ENCODE measurements at places on chromosomes 4 and X.

DNA sequence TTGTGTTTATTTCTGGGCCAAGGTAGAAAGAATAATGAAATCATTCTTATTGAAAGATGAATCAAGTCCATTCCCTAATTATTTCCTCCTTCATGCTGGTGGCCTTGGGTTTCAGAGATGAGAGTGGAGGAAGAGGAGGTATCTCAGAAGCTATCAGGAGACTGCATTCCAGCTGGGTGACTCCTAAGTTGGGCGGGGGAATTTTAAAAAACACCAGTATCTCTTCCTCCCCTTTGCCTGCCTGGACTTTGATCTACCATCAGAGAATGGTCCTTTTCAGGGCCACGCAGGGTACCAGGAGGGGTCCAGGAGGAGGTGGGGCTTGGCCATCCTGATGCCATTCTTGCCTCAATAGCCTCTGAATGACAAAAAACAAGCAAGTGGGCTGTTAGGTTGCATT lies 104.4 kb downstream of the ASMT start:
- no peak for DNase-seq

- DNase-seq = no peak
Measured at GRCh38 chr4:45621971-45622370, 501.9 kb downstream of the GABRG1 start.

- DNase-seq = no peak
Measured at GRCh38 chrX:46125111-46125510, 420.1 kb downstream of the ZNF674 start.

GRCh38 chrX:149711545-149712236 lies at the start of gene MAGEA11:
Gene MAGEA11, plus strand, starts transcription at chrX:149712060. Its CDS starts 1,100 bp downstream, at chrX:149713160.
- no peak for DNase-seq

GRCh38 chr4:28799696-28800095 lies 1920.5 kb upstream of the PCDH7 start:
- no peak for DNase-seq

GRCh38 chr4:7710576-7711306 lies 228.9 kb downstream of the AFAP1 start:
- DNase-seq = no peak

- DNase-seq = no peak
Measured at GRCh38 chr4:122662701-122663100, 41.8 kb upstream of the IL21 start.

DNA sequence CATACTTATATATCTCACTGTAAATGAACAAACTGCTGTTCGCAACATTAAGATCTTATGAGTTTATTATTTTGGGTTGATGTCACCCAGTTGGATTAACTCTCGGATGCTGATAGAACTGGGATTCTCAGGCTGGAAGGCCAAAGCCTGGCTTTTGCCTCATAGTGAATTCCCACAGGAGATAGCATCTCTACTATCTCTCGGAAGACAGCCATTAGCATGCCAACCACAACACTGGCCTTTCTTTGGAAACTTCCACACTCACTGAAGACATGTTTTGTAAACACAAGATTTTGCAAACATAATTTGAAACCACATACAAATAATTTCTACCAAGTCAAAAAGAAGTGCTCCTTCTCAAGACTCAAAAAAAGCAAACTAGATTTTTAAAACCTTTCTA lies 4.5 kb upstream of the ATP6AP2 start:
- no peak for DNase-seq

DNA sequence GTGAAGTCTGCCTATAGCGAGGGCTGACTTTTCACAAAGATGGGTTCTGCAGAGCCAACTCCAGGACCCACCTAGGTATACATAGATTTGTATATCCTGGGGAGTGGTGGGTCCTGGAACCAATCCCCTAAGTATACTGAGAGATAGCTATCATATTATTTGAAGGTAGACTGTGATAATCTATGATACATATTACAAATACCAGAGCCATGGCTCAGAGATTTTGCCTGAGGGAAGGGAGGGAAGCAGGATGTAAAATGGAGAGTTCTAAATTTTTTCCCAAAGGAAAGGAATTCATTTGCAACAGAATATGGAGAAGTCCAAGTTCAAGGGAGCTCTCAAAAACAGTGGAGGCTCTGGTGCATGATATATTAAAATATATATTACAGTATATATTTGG lies 7.2 kb downstream of the TCEAL3 start:
- DNase-seq = no peak

GRCh38 chrX:11908371-11908770 lies 150.3 kb downstream of the MSL3 start:
- DNase-seq = peak; percentile 15

- DNase-seq = no peak
Measured at GRCh38 chr4:185817403-185817818, 5.4 kb upstream of the SORBS2 start.

DNA sequence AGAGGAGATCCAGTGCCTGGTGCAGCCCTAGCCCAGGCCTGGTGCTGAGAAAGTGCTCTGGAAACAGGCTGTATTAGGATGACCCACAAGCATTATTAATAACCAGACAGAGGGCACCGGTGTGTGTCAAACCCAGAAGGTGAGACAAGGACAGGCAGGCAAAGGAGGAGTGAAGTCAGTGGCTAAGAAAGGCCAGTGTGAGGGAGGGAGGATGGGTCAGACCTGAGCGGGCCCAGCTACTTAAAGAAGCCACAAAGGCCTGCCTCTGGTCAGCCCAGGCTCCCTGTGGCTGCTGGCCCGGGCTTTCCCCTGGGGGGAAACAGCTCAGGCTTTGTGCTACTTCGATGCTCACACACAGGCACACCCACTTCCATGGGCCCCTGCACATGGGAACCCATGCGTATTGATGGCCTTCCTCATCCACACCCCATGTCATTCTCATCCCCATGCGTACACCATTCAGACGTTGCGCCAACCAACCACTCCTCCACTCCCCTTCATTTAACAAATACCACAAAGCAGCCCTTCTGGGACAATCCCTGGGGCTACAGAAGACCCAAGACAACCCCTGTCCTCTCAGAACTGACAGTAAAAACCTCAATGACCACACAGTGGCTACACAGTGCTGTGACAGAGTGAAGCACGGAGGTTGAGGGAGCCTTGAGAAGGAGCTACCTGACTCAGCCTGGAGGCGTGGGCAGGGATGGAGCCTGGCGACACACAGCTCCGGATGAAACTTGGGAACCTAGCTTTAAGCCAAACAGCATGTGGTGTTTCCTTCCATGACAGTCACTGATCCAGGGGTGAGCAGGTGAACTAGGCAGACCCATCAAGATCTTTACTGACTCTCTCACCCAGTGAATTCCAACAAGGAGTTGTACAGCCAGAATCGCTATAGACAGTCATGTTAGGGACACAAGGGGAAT lies 24.9 kb upstream of the MTM1 start:
- no peak for DNase-seq

GRCh38 chrX:148161701-148162100 lies 180.6 kb downstream of the FMR1NB start:
- DNase-seq = no peak

- DNase-seq = no peak
Measured at GRCh38 chr4:7295197-7295910, 103.0 kb downstream of the SORCS2 start.

DNA sequence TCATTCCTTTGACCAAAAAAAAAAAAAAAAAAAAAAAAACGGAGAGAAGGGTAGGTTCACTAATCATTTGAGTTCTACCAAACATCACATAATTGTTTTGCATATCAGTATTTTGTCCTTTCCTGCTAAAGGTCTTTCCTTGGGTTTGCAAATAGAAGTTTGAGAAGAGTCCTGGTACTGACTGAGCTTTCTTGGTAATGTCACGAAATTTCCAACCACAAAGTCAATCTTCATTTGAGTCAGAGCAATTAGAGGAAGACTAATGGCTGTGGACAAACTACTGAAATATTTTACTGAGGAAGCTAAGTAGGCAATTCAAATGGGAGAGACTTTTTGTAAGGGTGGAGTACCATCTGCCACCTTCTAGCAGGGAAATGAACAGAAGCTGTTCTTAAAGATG lies 21.7 kb upstream of the CD40LG start:
- DNase-seq = no peak

DNA sequence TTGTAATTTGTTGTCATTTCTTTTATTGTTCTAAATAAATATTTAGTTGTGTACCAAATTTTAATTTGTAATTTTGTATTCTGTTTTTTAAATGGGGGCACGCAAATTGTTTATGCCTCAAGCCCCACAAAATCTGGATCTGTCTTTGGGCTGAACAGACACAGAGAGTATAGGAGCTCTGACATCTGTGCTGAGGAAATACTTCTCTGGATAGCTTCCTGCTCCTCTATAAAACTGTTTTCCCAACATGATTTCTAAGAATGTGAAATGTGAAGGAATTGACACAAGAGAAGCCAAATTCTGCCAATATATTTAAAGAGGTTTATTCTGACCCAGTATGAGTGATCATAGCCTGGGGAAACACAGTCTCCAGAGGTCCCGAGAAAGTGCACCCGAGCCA lies 93.0 kb downstream of the IL13RA2 start:
- no peak for DNase-seq

- DNase-seq = no peak
Measured at GRCh38 chrX:137212078-137212632, 178.4 kb upstream of the GPR101 start.

DNA sequence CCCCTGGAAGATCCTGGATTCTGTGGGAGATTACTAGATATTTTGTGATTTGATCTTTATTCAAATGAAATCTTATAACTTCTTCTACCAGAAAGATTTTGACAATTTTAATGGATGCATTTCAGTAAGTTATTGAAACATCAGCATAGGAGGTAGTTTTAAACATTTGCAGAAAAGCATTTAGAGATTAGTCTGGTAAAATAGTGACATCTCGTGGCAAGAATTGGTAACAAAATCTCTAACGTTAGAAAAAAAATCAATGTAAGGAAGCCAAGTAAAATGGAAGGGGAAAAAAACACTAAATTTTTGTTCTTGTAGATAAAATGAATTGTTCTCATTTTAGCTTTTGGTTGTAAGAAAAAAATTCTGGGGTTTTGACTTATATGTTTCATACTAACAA lies 73.3 kb downstream of the TASL start:
- DNase-seq = no peak

- no peak for DNase-seq
Measured at GRCh38 chrX:17496407-17496806, 121.4 kb downstream of the NHS start.

- no peak for DNase-seq
Measured at GRCh38 chr4:126530996-126531585, 1101.7 kb upstream of the INTU start.

- no peak for DNase-seq
Measured at GRCh38 chr4:48588230-48589097, 98.4 kb downstream of the ZAR1 start.

- DNase-seq = no peak
Measured at GRCh38 chr4:107643021-107643420, 77.0 kb downstream of the PAPSS1 start.

DNA sequence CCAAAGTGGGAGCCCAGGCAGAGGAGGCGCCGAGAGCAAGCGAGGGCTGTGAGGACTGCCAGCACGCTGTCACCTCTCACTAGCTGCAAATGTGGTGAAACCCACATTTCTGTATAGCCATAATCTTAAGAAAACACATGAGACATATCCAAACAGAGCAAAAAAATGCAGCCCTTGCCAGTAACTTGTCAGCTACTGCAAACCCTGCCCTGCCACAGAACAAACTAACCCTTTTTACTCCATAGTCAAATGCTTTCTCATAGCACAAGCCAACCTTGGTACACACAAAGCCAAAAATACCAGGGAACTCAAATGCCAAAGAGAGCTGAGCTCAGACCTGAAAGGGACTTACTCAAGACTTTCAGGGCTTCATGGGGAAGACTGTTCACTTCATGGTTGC lies 14.9 kb upstream of the NXF3 start:
- no peak for DNase-seq

- DNase-seq = no peak
Measured at GRCh38 chr4:145843639-145844038, 95.0 kb downstream of the ZNF827 start.

DNA sequence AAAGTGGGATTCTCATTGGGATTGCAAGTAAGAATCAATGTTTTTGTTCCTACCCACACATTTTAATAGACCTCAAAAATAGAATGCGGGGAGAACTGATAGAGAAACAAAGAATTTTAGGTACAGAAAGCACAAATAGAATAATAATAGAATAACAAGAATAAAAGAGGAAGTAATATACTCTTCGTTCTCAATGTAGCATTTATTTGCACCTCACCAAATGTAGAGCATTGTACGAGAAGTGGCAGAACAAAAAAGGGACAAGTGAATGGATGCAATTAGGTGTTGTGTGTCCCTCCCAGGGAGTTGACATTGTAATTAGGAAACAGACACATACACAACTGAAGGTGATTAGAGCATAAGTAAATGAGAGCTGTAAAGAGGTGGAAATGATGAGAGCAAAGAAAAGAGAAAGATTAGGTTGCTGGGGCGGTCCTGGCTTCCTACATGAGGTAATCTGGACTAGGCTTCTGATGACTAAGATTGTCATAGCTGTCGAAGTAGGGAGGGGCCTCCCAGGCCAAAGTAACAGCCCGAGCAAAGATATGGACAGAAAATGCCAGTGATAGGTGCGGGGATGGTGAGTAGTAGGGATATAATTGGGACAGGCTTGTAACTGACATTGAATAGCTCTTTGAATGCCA lies 10.4 kb downstream of the RAB9A start:
- DNase-seq = no peak

DNA sequence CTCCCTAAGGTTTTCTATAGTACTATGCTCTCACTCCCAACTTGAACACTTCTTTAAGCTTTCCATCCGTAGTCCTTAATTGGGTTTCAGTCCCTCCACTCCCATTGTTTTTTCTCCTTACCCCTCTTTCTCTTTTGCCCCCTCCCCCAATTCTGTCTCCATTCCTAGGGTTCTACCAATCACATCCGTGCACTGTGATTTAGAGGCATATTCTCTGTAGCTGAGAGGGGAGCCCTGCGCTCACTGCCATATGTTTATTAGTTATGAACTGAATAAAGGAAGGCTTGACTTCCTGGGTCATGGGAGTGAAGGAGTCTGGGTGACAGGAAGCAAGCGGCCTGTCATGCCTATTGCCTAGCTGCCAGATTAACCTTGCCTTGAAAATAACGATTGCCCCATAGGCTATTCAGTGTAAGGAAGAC lies 471 bp downstream of the MCTS1 start:
- DNase-seq = peak; percentile 46

- no peak for DNase-seq
Measured at GRCh38 chr4:69490271-69490670, 5.4 kb downstream of the UGT2B4 start.

DNA sequence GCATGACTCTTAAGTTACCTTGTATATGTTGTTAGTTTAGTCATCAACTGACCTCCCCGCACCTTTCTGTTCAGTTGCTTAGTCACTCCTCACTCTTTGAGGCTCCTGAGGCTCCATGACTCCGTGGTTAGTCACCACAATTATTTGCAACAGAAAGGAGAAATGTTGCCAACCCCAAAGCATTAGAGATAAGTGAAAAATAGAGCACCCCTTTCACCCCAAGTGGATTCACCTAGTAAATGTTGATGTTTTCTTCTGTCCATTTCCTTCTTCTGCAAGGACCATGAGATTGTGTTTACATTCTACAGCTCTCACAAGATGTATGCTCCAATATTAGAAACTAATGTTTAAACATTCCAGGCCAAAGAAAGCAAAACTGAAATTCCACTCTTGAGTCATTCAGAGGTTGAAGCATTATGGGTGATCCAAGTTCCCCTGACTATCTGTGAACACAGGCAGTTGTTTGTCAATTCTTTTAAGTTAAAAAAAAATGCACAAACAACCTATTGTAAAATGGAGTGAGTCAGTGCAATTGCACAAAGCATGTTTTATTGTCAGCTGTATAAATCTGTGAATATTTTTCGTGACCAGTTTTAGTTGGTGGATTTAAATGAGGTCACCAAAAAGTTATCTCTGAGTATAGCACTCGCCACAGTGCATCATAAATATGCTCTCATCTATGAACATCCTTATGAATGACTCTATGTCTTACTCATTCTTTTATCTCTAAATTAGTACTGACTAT lies 552.4 kb upstream of the MAGEB2 start:
- DNase-seq = no peak

GRCh38 chr4:13892739-13893105 lies 265.2 kb upstream of the BOD1L1 start:
- no peak for DNase-seq

Measured in activated CD4-positive, alpha-beta memory T cell treated with anti-CD3 and anti-CD28 coated beads for 36 hours (primary cell).